ENCODE measurements at places on chromosomes 12 and 14. TPM values are rescaled to one million over a fixed set of nuclear protein-coding genes. Genes with fewer than 3 reads are reported as not detected.
A peak's percentile ranks its signal among the peaks of the same experiment; 100 is the strongest.

The MYH6 gene
- 0.71 TPM for total RNA-seq

DNA sequence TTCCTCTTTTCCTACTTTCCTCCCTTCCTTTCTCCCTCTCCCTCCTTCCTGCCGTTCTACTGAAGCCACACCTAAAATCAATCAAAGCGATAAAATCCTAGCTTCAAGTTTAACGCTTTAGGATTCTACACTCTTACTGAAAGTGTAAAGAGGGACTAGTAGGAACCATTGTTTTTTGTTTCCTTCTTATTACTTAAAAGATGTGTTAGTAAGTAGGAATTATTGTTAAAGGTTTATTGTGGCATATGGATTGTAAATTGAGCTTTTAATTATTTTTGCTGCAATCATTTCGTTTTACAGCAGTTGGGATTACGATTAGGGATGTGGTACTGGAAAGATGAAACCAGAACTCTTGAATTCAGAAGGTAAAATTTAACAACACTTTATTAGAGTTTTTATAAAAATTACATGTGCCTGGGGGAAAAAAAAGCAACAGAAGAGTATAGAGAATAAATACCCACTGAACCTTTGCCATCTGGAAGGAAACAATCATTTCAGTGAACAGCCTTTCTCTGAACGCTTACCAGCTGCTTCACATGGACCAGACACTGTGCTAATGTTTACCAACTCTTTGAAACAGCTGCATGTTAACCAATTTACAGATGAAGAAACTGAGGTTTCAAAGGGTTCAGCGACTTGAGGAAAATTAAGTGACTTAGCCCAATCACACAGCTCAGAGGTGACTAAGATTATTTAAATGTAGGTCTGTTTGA, 1.0 kb downstream of the PPP1R36 start:
- H3K27ac ChIP-seq, result no peak overlapping the region
- peaks cover 6% of the 10 kb centered on the region for H3K4me1 ChIP-seq
- no peaks in the 10 kb centered on the region for H3K36me3 ChIP-seq
- H3K27me3 ChIP-seq, result peaks cover 3% of the 10 kb centered on the region
- H3K4me3 ChIP-seq, result peak overlapping the region; percentile 67

The AKAP6 gene
- 1.1 TPM for total RNA-seq

GRCh38 chr12:20487519-20487918, 119.2 kb downstream of the PDE3A start:
- peaks cover 5% of the 10 kb centered on the region for H3K4me1 ChIP-seq
- H3K36me3 ChIP-seq, result no peaks in the 10 kb centered on the region
- ATAC-seq, result no peak
- H3K27ac ChIP-seq, result no peak overlapping the region

DNA sequence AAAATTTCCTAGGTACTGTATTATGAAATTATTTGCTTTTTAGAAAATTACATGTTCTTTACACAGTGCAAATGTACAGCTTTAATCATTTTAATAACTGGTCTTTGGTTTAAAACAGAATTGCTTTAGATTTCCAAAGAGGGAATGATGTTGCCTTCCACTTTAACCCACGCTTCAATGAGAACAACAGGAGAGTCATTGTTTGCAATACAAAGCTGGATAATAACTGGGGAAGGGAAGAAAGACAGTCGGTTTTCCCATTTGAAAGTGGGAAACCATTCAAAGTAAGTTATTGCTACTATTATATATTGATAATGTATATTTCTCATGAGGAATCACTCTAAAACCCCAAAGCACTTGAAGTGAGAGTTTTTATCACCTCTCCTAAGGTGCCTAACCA, 13.4 kb downstream of the LGALS3 start:
- H3K4me1 ChIP-seq, result no peaks in the 10 kb centered on the region
- no peak for ATAC-seq
- no peak overlapping the region for H3K27ac ChIP-seq

GRCh38 chr12:48092611-48093010, 13.3 kb downstream of the SENP1 start:
- no peaks in the 10 kb centered on the region for H3K4me1 ChIP-seq
- peaks cover 89% of the 10 kb centered on the region for H3K36me3 ChIP-seq
- H3K27me3 ChIP-seq, result no peaks in the 10 kb centered on the region
- no peak overlapping the region for H3K27ac ChIP-seq
- no peak overlapping the region for H3K4me3 ChIP-seq

GRCh38 chr14:87732562-87732961, 260.4 kb downstream of the GALC start:
- no peaks in the 10 kb centered on the region for H3K36me3 ChIP-seq
- H3K27me3 ChIP-seq, result peaks cover 8% of the 10 kb centered on the region
- no peak overlapping the region for H3K4me3 ChIP-seq
- ATAC-seq, result no peak
- H3K27ac ChIP-seq, result no peak overlapping the region

- peaks cover 11% of the 10 kb centered on the region for H3K27me3 ChIP-seq
- H3K4me3 ChIP-seq, result no peak overlapping the region
- H3K36me3 ChIP-seq, result no peaks in the 10 kb centered on the region
Observed at GRCh38 chr12:109711596-109712461, 1.8 kb upstream of the FAM222A start.

The FICD gene
- 3.6 TPM for total RNA-seq

The KLRC4 gene
- total RNA-seq, result not detected

GRCh38 chr12:51450333-51450732, 25.7 kb downstream of the SLC4A8 start:
- H3K4me1 ChIP-seq, result peaks cover 8% of the 10 kb centered on the region
- no peak for ATAC-seq
- peaks cover 7% of the 10 kb centered on the region for H3K27me3 ChIP-seq
- H3K27ac ChIP-seq, result no peak overlapping the region
- no peaks in the 10 kb centered on the region for H3K36me3 ChIP-seq

The VIPAS39 gene
- total RNA-seq, result 19.0 TPM

The PCED1B gene
- total RNA-seq, result 107 TPM

DNA sequence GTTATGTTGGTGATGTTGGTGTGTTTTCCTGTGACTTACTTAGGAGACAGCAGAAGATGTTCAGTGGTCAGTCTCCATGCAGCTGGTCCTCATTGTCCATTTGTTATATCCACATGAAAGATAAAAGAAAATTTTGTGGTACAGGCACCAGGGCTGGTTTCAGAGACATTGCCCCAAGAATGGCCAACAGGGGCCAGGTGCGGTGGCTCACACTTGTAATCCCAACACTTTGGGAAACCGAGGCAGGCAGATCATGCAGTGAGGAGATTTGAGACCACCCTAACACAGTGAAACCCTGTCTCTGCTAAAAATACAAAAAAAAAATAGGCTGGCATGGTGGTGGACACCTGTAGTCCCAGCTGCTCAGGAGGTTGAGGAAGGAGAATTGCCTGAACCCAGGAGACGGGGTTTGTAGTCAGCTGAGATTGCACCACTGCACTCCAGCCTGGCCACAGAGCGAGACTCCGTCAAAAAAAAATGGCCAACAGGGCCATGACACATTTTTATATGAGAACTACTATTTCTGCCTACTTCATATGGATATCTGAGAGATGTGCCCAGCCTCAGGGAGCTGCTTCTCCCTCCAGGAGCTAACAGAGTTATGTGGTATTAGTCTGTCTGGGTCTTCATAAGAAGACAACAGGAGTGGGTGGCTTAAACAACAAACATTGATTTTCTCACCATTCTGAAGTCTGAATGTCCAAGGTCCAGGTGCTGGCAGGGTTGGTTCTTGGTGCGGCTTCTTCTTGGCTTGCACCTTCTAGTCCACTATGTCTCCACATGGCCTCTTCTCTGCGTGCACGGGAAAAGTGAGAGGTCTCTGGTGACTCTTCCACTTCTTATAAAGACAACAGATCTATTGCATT, 821.7 kb downstream of the TMEM121 start:
- H3K27me3 ChIP-seq, result peaks cover 9% of the 10 kb centered on the region
- H3K27ac ChIP-seq, result no peak overlapping the region
- H3K4me3 ChIP-seq, result no peak overlapping the region
- H3K4me1 ChIP-seq, result no peaks in the 10 kb centered on the region
- H3K36me3 ChIP-seq, result no peaks in the 10 kb centered on the region

- no peaks in the 10 kb centered on the region for H3K36me3 ChIP-seq
- H3K4me3 ChIP-seq, result no peak overlapping the region
Observed at GRCh38 chr12:91817517-91817916, 328.1 kb downstream of the BTG1 start.

The PRICKLE1 gene
- not detected for total RNA-seq

DNA sequence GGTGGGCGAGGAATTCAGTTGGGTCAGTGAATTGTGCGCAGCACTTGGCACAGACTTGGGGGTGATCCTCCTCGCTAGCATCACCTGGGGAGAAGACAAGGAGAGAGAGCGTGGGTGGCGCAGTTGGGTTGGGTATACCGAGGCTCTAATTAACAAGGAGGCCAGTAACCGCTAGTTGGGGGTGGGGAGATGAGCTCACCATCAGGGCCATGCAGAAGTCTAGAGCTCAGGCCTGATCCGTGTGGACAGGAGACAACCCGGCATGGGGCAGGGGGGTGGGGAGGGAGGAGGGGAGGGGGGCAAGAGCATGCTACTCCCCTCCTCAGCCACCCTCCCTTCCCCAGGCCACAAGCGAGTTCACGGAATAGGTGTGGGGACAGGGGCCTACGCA, 580 bp downstream of the SALL2 start:
- H3K27ac ChIP-seq, result peak overlapping the region; percentile 69
- ATAC-seq, result peak; percentile 37
- no peaks in the 10 kb centered on the region for H3K27me3 ChIP-seq
- no peaks in the 10 kb centered on the region for H3K36me3 ChIP-seq

The SMIM41 gene
- total RNA-seq, result not detected

DNA sequence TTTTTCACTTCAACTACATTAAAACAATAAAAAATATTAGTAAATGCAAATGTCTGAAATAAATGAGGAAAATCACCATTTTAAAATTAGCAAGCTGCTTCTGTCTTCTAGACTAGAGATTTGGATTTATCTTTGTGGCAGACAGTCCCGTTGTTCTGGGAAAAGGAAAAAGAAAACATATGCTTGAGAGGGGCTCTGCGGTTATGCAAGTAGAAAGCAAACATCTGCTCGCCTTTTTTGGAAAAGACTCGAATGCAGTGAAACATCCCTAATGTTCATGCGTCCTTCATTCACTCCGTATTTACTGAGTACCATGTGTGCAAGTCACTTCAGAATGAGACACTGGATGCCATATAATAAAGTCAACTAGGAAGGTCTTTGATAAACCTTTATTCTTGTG, 44.9 kb downstream of the IFNG start:
- H3K27ac ChIP-seq, result no peak overlapping the region
- H3K4me1 ChIP-seq, result peaks cover 16% of the 10 kb centered on the region
- H3K4me3 ChIP-seq, result no peak overlapping the region
- ATAC-seq, result no peak
- peaks cover 4% of the 10 kb centered on the region for H3K27me3 ChIP-seq
- H3K36me3 ChIP-seq, result no peaks in the 10 kb centered on the region

- no peaks in the 10 kb centered on the region for H3K36me3 ChIP-seq
- no peak overlapping the region for H3K4me3 ChIP-seq
- H3K4me1 ChIP-seq, result no peaks in the 10 kb centered on the region
- ATAC-seq, result no peak
Observed at GRCh38 chr12:109273354-109273753, 35.7 kb downstream of the FOXN4 start.

The THAP2 gene
- 10.9 TPM for total RNA-seq

- ATAC-seq, result no peak
- no peak overlapping the region for H3K4me3 ChIP-seq
- no peaks in the 10 kb centered on the region for H3K4me1 ChIP-seq
- H3K36me3 ChIP-seq, result no peaks in the 10 kb centered on the region
Observed at GRCh38 chr12:95446506-95446900, 27.4 kb upstream of the METAP2 start.

DNA sequence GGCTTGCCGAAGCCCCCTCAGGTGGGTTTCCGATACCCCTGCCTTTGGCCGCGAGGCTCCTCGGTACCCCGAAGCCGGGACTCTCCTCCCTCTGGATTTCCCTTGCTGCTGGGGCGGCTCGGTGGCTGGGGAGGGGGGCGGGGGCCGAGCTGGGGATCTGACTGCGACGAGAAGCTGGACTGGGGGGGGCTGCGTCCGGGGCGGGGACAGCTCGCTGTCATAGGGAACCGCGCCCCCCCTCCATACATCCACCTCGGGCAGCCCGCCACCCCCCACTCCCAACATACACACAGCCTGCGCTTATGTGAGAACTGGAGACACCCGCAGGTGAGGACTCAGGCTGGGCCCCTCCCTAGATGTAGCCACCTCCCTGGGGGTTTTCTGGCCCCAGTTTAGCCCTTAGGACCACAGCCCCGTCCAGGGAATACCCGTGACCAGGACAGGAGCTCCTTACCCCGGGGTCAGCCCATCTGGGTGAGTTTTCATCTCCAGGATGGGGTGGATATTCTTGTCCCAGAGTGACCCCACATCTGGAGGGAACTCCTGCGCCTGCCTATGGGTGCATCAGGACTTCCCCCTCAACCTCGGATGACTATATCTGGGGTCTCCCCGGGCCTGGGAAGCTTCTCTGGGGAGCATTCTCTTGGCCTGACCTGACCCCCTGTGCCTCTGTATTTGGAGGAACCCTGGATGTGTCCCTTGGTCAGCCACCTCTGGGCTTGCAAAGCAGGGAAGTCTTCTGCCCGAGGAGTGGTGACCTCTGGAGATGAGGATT, 687 bp downstream of the ASIC1 start:
- ATAC-seq, result no peak
- H3K36me3 ChIP-seq, result no peaks in the 10 kb centered on the region
- H3K4me1 ChIP-seq, result peaks cover 19% of the 10 kb centered on the region
- H3K27ac ChIP-seq, result no peak overlapping the region
- peaks cover 38% of the 10 kb centered on the region for H3K27me3 ChIP-seq

GRCh38 chr12:49827051-49827400, 1.2 kb downstream of the NCKAP5L start:
- peak overlapping the region; percentile 87 for H3K4me3 ChIP-seq
- no peaks in the 10 kb centered on the region for H3K27me3 ChIP-seq
- peaks cover 15% of the 10 kb centered on the region for H3K4me1 ChIP-seq
- ATAC-seq, result no peak
- no peaks in the 10 kb centered on the region for H3K36me3 ChIP-seq
- no peak overlapping the region for H3K27ac ChIP-seq

DNA sequence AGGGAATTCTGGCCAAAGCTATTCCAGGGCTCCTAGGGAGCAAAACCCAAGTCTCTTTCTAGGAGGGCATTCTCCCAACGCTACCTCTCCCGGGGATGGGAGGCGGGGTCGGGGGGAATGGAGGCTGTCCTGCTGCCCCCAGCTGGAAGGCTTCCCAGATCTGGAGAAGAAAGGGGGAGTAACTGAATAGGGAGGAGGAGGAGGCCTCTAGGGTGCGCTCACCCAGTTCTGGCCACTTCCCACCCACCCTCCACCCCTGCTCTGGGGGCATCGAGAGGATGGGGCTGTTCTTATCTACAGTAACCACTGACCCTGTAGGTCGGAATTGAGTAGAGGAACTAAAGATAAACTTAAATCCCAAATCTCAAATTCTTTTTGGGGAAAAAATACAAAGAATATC, 579 bp upstream of the RNASE1 start:
- no peak overlapping the region for H3K27ac ChIP-seq
- no peak for ATAC-seq
- H3K36me3 ChIP-seq, result no peaks in the 10 kb centered on the region
- H3K27me3 ChIP-seq, result peaks cover 18% of the 10 kb centered on the region
- H3K4me3 ChIP-seq, result no peak overlapping the region
- no peaks in the 10 kb centered on the region for H3K4me1 ChIP-seq

- no peak for ATAC-seq
- H3K4me1 ChIP-seq, result peaks cover 4% of the 10 kb centered on the region
- no peaks in the 10 kb centered on the region for H3K36me3 ChIP-seq
- H3K27me3 ChIP-seq, result no peaks in the 10 kb centered on the region
- no peak overlapping the region for H3K4me3 ChIP-seq
Observed at GRCh38 chr14:97571201-97571600, 774.0 kb downstream of the VRK1 start.
